ENCODE measurements at places on chromosomes 6 and 20.

DNA sequence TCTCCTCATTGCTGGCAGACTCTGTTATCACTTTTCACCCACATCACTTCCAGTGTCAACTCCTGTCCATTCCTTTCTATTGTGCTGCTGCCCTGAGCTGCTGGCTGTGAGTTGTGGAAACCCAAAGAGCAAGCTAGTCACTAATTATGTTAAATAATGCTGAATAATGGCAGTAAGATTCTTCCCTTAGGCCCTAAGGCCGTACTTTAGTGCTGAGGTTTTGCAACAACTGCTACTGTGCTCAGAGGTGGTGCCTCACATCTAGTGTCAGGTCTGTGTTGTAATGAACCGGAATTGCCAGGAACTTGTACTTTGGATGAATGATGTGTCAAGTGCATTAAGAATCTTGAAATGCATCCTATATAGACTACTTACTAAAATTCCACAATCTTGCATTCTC lies 372.2 kb upstream of the RNF217 start:
- DNase-seq = no peak

- DNase-seq = peak; percentile 83
Measured at GRCh38 chr20:35600993-35601973, 14.3 kb upstream of the SPAG4 start.

DNA sequence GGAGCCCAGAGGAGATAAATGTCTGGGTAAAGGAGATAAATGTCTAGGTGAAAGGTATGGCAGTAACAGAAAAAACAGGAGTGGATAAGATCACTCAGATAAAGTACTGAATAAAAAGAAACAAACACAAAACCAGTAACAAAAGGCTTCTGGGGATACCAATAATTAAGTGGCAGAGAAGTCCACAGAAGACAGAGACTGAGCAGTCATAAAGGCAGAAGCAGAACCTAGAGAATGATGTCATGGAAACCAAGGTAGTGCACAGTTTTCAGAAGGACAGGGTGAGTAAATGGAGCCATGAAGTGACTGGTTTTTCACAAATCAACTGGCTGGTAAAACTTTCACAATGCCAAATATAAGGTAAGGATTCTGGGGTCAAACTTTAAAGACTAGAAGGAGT lies 80.9 kb upstream of the PLN start:
- no peak for DNase-seq

DNA sequence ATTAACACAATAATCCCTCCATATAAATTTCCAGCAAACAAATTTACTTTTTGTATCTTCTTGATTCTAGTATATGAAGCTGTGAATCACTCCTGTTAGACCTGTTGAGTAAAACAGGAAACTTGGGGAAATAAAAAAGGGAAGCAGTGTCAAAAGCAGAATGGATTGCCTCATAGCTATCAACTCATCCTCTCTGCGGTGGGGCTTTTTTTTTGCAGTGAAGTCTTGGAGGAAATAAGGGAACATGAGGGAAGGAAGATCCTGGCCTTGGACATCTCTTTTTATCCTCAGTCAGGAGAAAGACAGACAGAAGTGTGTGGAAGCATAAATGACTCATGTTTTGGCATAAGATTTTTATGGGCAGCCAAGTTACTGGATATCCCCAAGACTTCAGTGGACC lies 332.5 kb downstream of the TFAP2A start:
- no peak for DNase-seq

GRCh38 chr6:88650029-88650619 lies 313.3 kb downstream of the RNGTT start:
- DNase-seq = no peak

DNA sequence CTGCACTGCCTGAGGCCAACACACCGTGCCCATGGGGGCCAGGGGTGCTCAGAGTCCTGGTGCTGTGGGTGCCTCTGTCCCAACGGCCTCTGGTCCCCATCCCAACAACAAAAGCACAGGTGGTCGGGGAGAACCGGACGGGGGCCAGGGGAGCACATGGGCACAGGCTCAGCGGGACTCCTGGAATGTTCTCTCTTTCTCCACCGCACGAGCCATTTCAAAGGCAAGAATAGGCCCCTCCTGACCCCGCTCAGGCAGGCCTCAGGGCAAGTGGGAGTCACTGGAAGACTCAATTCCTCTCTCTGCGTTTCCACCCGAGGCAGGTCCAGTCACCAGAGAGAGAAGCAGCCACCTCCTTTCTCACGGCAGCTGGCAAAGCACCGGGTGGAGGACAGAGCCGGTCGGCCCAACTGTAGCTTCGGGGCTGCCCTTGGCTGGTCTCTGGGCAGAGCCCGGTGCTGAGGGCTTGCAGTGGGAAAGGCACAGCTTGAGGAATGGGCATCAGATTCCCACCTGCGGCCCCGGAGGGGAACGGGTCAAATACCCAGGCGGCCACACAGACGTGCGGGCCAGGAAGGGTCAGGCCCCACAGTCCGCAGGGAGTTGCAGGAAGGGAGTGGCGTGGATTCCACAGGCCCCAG lies 55.2 kb downstream of the KCNQ2 start:
- no peak for DNase-seq

DNA sequence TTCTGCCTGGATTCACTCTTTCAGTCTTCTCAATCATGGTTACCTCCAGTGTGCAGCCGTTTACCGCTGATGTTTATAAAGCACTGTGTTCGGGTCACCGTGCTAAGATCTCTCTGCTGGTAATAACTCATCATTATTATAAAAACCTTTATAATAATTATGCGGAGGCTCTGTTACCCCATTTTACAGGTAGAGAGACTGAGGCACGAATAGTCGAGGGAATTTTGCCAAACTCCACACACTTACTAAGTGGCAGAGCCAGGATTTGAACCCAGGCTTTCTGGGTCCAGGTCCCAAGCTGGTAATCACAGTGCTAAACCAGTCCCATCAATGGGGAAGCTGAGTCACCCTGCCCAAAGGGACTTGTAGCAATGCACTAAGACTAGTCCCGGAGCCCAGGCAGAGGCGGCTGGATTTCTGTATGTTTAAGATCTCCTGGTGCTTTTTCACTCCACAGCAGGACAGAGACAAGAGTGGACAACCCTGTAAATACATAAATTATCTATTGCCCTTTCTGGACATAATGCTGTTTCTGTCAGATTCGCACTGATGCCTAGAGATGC lies 48.1 kb downstream of the SYNJ2 start:
- DNase-seq = no peak

DNA sequence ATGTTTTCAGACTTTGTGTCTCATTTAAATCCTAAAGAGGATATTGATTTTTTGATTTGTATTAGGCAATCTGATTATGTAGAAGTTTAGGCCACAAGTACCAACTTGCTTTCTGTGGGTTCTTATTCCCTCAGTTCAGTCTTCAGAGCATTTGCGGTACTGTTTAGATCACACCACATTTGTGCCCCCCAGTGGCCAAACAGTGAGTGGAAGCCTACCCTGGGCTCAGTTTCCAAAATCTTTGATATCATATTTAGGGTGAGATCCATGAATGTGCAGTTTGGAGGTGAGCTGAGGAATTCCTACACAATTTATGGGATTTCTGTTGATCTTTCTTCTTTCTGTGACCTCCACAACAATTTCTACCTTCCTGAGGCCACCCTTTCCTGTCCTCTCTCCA lies 92.3 kb upstream of the FUT9 start:
- DNase-seq = no peak

GRCh38 chr20:61656198-61656597 lies 404.1 kb downstream of the CDH4 start:
- DNase-seq = no peak

- no peak for DNase-seq
Measured at GRCh38 chr20:4006640-4007039, 8.7 kb downstream of the RNF24 start.

DNA sequence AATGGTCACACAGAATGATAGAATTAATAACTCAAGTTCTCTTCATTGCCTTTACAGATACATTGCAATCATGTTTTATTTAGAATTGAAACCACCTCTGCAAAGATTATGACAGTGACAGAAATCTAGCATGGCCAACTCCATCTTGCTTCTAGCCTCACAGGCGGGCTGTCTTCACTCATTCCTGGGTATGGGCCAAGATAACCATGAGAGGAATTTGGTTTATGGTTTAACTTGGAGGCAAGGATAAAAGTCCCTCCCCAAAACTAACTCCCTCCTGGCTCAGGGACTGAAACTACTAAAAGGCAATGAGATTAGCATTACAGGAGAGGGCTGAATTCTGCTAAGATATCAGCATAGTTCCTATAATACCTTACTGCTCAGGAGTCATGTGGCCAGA lies 95.2 kb upstream of the CST7 start:
- DNase-seq = no peak

DNA sequence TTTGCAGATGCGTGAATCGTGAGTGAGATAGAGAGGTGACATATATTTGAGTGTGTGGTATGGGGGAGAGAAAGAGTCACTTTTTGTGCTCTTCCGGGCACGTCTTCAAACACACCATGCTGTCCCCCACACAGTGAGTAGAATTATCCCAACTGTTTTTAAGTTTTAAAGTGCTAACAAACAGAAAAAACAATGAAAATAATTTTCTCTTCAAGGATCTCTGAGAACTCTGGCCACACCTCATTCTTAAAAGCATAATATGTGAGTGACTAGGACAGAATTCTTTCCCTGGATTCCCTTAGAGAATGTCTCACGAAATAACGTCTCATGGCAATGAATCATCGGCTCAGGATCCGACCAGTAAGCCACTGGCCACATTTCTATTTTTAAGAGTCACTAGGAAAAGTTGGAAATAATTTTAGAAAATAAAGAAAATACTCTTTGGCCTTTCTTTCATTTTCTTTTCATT lies 235.7 kb upstream of the ZNF217 start:
- DNase-seq = no peak

DNA sequence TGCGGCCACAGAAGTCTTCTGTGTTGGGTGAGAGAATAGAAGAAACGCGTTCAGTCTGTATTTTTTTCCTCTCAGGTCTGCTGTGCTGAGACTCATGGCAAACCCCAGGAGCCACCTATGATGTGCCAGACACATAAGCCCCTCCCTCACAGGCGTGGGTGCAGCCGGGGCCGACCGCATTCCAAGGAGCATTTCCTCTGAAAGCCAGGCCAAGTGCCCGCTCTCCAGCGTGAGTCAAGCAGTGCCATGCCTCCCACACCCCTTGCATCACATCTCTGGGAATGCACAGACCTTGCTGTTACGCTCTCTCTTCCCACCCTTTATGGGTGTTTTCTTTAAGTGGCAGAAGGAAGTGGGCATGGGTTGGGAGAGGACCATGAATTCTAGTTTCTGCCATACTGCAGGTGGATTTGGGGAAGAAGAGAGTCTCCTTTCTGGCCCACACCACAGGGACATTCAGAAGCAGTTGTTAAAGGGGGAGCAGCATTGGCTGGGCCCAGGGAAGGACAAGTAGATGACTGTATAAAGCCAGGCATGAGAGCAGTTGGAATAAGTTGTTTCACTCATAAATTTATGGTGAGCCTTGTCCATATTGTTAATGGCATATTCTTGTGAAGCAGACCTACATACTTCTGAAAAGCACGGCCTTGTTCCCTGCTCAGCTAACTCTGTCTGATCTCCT lies 37.1 kb upstream of the TFAP2A start:
- no peak for DNase-seq

GRCh38 chr6:121723623-121724022 lies 288.2 kb downstream of the GJA1 start:
- DNase-seq = no peak

DNA sequence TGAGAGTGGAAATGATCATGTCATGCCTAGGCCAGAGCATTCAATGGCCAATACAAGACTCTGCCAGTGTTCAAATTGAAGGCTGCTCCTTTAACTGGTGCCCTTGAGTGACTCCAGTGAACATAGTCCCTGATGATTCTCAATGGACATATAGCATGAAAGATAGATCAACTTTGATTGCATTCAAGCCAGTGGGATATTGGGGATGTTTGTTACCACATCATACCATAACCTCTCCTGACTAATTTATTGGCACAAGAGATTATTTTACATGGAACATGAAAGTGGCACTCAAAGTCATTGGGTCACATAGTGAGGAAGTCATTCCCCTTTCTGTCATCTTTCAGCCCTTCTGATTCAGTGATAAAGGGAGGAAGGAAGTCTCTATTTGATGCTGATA lies 139.0 kb downstream of the EYA2 start:
- no peak for DNase-seq

- no peak for DNase-seq
Measured at GRCh38 chr20:49450281-49450721, 32.2 kb downstream of the KCNB1 start.

DNA sequence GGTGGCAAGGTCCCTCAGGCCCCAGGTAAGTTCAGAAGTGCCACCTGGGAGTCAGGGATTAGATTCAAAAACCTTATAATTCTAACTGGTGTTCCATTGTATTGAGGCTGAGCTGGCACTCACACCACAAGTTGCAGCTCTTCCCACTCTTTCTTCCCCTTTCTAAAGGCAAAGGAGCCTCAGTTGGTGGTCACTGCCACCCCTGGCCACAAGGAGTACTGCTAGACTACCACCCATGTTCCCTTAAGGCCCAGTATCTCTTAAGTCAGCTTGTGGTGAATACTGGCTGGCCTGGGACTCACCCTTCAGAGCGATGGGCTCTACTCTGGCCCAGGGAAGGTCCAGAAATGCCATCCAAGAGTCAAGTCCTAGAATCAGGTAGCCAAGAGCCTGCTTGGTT lies 421.1 kb upstream of the KHDRBS2 start:
- DNase-seq = no peak

DNA sequence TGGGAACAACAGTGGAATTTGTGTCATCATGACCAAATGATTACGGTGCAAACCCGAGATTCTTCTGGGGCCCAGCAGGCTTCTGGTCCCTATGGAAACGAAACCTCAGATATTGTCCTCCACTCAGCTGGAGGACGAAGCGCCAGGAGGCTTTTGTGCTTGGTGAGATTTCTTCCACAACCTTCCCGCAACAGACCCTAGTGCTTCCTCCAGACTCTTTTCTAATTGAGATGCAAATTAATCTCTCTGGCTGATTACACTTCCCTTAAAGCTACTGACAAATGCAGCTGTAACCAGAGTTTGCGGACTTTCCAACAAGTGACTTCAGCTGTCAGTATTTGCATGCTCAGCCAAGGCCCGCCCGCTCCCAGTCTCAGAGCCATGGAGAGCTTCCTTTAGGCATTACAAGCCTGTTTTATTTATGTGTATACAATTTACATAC lies 96.0 kb downstream of the INSM1 start:
- DNase-seq = no peak

DNA sequence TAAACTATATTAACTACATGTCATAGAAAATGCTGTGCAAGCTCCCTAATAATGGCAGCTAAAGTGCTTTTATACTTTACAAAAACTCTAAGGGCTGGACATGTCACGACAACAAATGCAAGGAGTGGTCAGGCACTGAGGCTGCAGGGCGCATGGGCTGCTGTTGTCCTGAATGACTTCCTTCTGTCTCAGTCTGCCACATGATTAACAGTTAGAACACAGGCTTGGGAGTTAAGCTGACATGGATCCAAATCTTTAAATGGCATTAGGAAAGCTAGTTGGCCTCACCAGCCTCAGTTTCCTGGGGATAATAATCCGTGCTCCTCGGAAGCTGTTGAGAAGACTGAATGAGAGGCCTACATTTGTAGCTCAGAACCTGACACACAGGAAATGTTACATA lies 57.4 kb downstream of the PREP start:
- DNase-seq = no peak
